ENCODE measurements at places on chromosomes 7 and 10.

DNA sequence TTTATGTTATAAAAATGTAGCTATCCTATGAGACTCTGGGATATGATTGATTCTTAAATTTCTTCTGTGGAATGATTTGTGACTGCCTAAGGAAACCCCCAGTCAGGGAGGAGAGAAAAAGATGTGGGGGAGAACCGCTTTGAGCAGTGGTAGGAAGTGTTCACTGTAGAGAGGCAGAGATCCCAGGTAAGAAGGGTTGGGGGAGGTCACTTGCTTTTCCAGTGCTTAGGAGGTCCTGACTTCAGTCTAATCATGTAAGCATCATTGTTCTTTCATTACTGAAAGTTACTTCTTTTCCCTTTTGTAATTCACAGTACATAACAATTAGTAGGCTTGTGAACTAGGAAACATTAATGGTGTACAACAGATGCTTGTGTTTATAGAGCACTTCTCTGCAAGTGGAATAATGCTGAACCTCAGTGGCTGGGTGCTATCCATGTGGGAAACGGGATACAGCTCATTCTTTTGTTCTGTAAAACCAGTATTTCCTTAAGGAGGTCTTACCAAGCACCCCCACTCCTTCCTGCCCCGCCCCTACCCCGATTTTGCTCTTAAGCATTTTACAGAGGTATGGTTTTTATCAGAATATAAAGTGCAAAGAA is 165.4 kb downstream of the ST7 start:
- DNase-seq, result no peak

DNA sequence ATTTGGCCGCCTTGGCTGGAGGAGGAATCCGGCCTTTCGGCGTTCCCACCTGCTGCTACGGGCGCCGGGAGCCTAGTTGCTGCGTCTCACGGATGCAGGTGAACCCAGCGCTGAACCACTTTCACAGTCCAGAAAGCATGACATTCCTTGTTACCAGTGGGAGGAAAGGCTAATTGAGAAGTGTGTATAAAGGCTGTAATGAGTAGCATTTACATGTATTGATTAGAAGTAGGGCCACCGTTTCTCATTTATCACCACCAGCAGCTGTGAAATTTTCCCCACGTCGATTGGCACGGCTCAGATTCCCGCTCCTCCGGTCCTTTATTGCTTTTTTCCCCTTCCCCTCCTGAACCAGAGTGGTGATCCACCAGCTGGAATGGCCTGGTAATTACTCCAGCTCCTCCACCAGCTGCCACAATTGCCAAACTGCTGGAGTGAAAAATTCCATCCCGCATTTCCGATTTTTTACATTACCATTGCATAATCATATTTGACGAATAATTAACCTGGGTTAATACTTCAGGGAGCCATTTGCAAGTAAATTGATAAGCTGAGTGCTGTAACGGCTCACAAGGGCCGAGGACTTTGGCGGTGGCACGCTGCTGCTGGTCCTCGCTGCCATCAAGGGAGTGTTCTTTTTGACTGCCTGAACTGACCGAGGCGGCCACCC is 153.3 kb downstream of the POU6F2 start:
- no peak for DNase-seq

- peak; percentile 8 for DNase-seq
Observed at GRCh38 chr7:77537136-77537777, at the start of gene PTPN12. Gene PTPN12, plus strand, starts transcription at chr7:77537295. Its CDS starts 252 bp downstream, at chr7:77537547.

GRCh38 chr7:139777133-139777891 is 486 bp downstream of the HIPK2 start:
- DNase-seq, result no peak

DNA sequence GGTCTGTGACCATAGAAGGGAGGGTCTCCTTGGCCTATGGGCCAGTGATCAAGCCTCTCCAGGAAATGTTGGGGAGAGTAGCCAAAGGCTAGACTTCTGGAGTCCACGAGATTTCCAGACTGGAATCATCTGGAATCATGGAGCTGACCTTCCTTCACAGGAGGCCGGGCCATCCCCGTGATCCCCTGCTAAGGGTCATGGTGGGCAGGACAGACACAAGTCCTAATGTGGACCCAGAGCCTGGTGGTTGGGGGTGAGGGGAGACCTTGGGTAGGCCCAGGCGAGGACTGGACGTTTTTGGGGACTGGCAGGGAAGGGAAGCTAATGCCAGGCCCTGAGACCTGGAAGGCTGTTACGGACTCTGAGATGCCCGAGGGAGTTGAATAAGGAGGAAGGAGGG is 9.8 kb upstream of the GRID1 start:
- no peak for DNase-seq

DNA sequence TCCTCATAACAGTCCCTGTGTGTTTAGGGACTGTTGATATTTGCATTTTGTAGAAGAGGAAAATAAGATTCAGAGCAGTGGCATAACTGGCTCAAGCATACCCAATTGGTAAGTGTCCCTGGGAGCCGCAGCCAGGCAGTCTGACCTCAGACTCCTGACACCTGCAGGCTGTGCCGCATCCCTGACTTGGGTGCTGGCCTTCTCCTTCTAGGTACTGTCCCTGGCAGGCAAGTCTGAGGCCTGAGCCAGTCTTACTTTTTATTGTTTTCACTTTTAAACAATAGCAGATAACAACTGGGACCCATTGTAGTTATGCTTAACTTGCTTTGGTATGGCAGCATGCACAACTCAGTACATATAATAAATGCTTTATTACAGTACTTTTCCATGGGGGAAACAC is 717.0 kb downstream of the KCNMA1 start:
- no peak for DNase-seq
